Pancreas (tissue), 10 donors: ENCODE measurements at places on chromosomes 13 and 19.

- H3K4me3 ChIP-seq, result no peak overlapping the region
- DNase-seq, result no peak
- no peaks in the 10 kb centered on the region for H3K27me3 ChIP-seq
- no peaks in the 10 kb centered on the region for H3K4me1 ChIP-seq
- H3K36me3 ChIP-seq, result no peaks in the 10 kb centered on the region
These were observed 588.5 kb downstream of the DACH1 start for GRCh38 chr13:71278512-71278911.

DNA sequence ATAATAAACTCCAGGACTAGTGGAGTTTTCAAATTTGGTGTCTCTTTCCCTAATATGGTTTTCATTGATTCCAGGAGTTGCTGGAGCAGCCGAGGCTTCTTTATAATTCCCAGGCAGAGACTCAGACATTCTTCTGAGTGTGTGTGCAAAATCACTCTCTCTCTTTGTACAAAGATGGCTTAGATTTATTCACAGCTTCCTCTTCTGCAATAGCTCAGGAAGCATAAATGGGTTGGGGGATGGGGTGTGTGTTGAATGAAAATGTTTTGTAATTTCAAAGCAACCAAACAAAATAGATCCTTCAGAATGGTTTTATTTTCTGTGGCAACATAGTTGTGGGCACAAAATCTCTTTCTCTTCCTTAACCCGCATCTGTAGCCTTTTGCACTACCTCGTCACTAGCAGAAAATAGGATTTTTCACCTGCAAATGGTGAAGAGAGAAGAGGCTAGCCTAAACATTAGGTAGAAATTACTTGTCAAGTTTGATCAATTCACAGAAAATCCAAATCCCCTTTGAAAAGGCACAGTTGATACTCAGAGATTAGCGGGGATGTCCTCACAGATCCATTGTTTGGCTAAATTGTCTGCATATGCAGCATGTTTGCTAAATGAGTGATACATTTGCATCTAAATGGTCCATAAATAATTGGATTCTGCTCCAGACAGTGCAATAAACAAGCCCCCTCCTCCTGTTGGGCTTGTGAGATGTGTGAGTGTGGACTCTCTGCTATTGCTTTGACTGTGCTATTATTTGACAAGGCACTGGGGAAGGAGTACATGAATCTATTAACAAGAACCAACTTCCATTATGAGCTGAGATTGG, 66.7 kb downstream of the CBY2 start:
- no peaks in the 10 kb centered on the region for H3K27me3 ChIP-seq
- H3K27ac ChIP-seq, result no peak overlapping the region
- H3K4me3 ChIP-seq, result no peak overlapping the region
- no peaks in the 10 kb centered on the region for H3K4me1 ChIP-seq
- H3K36me3 ChIP-seq, result no peaks in the 10 kb centered on the region

GRCh38 chr13:34748073-34748472, 194.0 kb upstream of the NBEA start:
- peak overlapping the region; percentile 69 for H3K27ac ChIP-seq
- no peak overlapping the region for H3K4me3 ChIP-seq
- no peaks in the 10 kb centered on the region for H3K4me1 ChIP-seq
- no peaks in the 10 kb centered on the region for H3K27me3 ChIP-seq

GRCh38 chr19:47183601-47184000, 47.4 kb downstream of the BBC3 start:
- no peak overlapping the region for H3K27ac ChIP-seq
- DNase-seq, result no peak
- peaks cover under 1% of the 10 kb centered on the region for H3K4me1 ChIP-seq

DNA sequence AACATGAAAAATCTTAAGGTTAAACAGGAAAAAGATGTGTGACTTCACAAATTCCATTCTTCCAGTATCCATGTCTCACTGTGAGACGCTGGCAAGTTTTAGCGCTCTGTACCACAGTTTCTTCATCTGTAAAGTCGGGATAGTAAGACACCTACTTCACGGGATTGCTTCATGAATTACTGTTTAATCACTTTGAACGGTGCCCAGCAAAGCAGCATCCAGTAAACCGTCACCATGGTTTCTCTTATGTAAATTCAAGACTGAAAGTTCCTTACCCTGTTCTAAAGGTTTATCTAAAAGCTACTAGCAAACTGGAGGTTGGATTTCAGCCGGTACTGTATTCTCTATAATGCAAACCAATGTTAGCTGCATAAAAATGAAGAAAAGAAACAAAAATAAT, 53.5 kb downstream of the KATNAL1 start:
- H3K36me3 ChIP-seq, result no peaks in the 10 kb centered on the region
- no peak for DNase-seq
- H3K27me3 ChIP-seq, result no peaks in the 10 kb centered on the region

GRCh38 chr19:7674010-7675005, 2.6 kb upstream of the MCEMP1 start:
- H3K4me1 ChIP-seq, result no peaks in the 10 kb centered on the region
- no peak overlapping the region for H3K27ac ChIP-seq
- no peaks in the 10 kb centered on the region for H3K27me3 ChIP-seq
- H3K4me3 ChIP-seq, result no peak overlapping the region
- no peaks in the 10 kb centered on the region for H3K36me3 ChIP-seq

GRCh38 chr19:4503132-4503824, 15.0 kb downstream of the PLIN4 start:
- no peak for DNase-seq
- H3K27ac ChIP-seq, result no peak overlapping the region
- no peaks in the 10 kb centered on the region for H3K27me3 ChIP-seq
- H3K4me3 ChIP-seq, result no peak overlapping the region
- H3K4me1 ChIP-seq, result no peaks in the 10 kb centered on the region

DNA sequence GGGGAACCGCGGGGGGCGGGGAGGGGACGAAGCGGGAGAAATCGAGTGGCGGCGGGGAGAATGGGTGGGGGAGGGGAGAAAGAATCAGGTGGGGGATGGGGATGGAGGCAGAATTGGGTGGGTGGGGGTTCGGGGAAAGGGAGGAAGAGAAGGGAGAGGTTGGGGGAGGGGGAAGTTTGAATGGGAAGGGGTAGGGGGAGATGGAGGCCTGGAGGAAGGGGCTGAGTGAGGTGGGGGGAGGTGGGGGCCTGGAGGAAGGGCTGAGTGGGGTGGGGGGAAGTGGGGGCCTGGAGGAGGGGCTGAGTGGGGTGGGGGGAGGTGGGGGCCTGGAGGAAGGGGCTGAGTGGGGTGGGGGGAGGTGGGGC, 403 bp upstream of the ADAMTS10 start:
- peak overlapping the region; percentile 37 for H3K4me3 ChIP-seq
- no peaks in the 10 kb centered on the region for H3K27me3 ChIP-seq
- H3K27ac ChIP-seq, result peak overlapping the region; percentile 78
- no peaks in the 10 kb centered on the region for H3K4me1 ChIP-seq
- no peaks in the 10 kb centered on the region for H3K36me3 ChIP-seq
- no peak for DNase-seq

GRCh38 chr19:5567360-5567969, at the start of gene TINCR:
TINCR (minus strand) TSS chr19:5567953.
- no peaks in the 10 kb centered on the region for H3K4me1 ChIP-seq
- no peaks in the 10 kb centered on the region for H3K36me3 ChIP-seq
- DNase-seq, result no peak
- H3K27me3 ChIP-seq, result no peaks in the 10 kb centered on the region
- H3K27ac ChIP-seq, result no peak within 1 kb of the TSS
- no peak within 1 kb of the TSS for H3K4me3 ChIP-seq

GRCh38 chr13:113898391-113898790, 34.5 kb upstream of the GAS6 start:
- no peak for DNase-seq
- no peak overlapping the region for H3K27ac ChIP-seq
- no peak overlapping the region for H3K4me3 ChIP-seq
- no peaks in the 10 kb centered on the region for H3K27me3 ChIP-seq
- H3K4me1 ChIP-seq, result no peaks in the 10 kb centered on the region

DNA sequence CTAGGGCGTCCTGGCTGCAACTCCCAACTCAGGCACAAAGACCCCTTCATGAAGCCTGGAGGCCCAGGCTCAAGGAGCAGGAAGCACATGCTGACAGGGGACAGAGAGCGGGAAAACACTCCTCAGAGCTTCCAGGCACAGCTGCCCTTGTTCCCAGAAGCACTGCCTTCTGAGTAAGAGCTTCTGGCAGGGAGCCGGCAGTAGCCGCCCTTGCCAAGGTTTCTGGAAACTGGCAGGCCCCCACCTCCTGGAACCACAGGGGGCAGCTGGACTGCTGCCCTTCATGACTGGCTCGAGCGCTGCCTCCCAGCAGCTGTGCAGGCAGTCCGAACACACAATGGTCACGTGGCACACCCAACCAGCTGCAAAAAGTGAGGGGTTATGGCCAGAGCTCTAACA, 33.6 kb upstream of the EPHX3 start:
- peaks cover 59% of the 10 kb centered on the region for H3K4me1 ChIP-seq
- DNase-seq, result peak; percentile 99
- no peaks in the 10 kb centered on the region for H3K36me3 ChIP-seq

DNA sequence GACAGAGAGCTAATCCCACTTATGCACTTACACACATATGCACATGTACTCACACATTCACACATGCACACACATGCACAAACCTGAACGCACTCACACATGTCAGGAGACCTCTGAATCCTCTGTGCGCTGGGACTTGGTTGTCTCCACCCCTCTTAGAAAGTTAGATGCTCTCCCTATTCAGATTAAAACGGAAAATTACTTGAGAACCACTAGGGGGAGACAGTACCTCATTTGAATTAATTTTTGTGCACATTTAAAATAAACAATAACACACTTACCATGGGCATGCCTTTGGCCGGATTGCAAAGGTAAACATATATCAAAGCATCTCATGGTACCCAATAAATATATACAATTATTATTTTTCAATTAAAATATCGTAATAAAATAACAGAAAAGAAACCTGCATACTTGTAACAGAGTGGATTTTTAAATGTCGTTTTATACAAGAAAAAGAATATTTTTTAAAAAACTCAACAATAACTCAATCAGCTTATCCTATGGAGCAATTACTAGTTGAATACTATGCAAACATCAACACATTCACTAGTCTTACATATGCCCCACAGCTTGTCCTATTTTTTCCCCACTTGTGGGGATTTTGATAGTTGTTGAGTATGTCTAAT, 9.5 kb upstream of the LILRB4 start:
- H3K27me3 ChIP-seq, result no peaks in the 10 kb centered on the region
- H3K4me3 ChIP-seq, result no peak overlapping the region
- H3K27ac ChIP-seq, result no peak overlapping the region
- H3K4me1 ChIP-seq, result no peaks in the 10 kb centered on the region
- DNase-seq, result no peak

- H3K4me3 ChIP-seq, result no peak overlapping the region
- no peaks in the 10 kb centered on the region for H3K4me1 ChIP-seq
- H3K36me3 ChIP-seq, result no peaks in the 10 kb centered on the region
- H3K27ac ChIP-seq, result no peak overlapping the region
- DNase-seq, result no peak
These were observed 20.5 kb downstream of the EDNRB start for GRCh38 chr13:77898097-77898496.

GRCh38 chr13:43760257-43760656, 26.5 kb downstream of the ENOX1 start:
- no peaks in the 10 kb centered on the region for H3K36me3 ChIP-seq
- H3K27me3 ChIP-seq, result no peaks in the 10 kb centered on the region
- no peak for DNase-seq
- no peak overlapping the region for H3K27ac ChIP-seq

GRCh38 chr13:97248243-97248642, 26.1 kb downstream of the MBNL2 start:
- H3K4me3 ChIP-seq, result no peak overlapping the region
- no peaks in the 10 kb centered on the region for H3K36me3 ChIP-seq
- DNase-seq, result no peak
- no peak overlapping the region for H3K27ac ChIP-seq
- no peaks in the 10 kb centered on the region for H3K27me3 ChIP-seq

DNA sequence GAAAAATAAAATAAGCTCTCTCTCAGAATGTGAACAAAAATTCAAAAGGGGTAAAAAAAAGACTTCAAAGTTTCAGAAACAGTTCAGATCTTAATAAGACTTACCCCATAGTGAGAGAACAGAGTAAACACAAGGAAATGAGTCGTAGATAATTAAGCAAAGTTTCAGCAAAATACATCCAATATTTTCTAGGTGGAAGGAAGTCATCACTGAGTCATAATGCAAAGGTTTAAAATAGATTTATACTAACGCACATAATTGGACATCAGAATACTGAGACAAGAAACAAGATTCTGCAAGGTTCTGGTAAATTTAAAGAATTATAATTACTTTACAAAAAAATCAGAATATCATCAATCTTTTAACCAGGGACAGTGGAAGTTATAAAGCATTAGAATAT, 1370.7 kb upstream of the ATXN8OS start:
- no peaks in the 10 kb centered on the region for H3K36me3 ChIP-seq
- H3K27ac ChIP-seq, result no peak overlapping the region
- H3K4me3 ChIP-seq, result no peak overlapping the region
- no peak for DNase-seq

GRCh38 chr19:12791345-12792050, at the start of gene JUNB:
JUNB (plus strand) TSS chr19:12791486; CDS start chr19:12791772, 286 bp downstream.
- H3K27me3 ChIP-seq, result no peaks in the 10 kb centered on the region
- H3K4me1 ChIP-seq, result peaks cover 10% of the 10 kb centered on the region
- H3K27ac ChIP-seq, result peak within 1 kb of the TSS; percentile 99

DNA sequence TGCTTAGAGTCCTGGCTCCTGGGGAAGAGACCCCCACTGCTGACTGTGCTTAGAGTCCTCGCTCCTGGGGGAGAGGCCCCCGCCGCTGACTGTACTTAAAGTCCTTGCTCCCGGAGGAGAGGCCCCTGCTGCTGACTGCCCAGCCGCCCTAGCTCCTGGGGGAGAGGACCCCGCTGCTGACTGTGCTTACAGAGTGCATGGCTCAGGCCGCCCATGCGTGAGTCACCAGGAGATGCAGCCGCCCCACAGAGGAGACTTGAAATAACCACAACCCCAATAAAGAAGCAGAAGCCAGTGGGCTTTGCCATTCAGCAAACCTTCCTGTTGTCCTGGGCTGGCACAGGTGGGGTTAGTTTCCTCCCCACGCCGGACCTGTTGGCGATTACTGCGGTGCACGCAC, 79.2 kb upstream of the C13orf46 start:
- DNase-seq, result no peak
- no peaks in the 10 kb centered on the region for H3K4me1 ChIP-seq
- no peaks in the 10 kb centered on the region for H3K36me3 ChIP-seq

DNA sequence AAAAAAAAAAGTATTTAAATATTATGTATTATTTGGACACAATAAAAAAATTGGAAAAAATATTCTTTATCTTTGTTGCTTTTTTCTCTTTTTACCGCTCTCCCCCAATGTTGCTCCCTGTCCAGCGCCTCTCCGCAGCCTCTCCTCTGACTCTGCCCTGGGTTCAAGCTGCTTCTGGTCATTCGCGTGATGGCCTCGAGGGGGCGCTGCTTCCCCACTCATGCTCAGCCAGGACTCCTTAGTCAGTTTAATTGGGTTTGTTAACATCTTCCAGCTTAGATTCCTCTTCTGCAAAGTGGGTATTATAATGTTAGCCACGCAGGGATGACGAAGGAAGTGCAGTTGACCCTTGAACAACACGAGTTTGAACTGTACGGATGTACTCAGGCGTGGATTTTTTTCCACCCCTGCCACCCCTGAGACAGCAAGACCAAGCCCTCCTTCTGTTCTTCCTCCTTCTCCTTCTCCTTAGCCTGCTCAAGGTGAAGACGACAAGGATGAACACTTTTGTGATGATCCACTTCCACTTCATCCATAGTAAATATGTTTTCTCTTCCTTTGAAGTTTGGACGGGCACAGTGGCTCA, 4.9 kb upstream of the NWD1 start:
- H3K27me3 ChIP-seq, result no peaks in the 10 kb centered on the region
- H3K36me3 ChIP-seq, result no peaks in the 10 kb centered on the region
- H3K4me3 ChIP-seq, result no peak overlapping the region
